ENCODE measurements at places on chromosomes 3 and 15.

DNA sequence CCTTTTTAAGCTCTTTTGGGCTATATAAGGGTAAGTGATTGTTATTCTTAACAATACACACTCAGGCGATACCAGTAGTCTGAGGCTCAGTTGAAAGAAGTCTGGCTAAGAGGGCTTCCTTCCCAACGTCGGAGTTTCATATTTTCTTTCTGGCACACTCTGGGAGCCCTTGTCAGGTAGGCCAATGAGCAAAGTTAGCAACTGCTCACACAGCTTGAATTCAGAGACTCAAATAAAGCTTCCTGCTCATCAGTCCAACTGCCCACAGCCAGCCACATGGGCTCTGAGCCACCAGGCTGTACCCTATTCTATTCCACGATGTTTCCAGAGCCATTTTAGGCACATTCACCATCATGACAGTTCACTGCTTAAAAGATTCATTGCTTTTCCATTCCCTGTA is 155.1 kb upstream of the TBL1XR1 start:
- no peak for DNase-seq

- DNase-seq = no peak
Measured at GRCh38 chr3:146783446-146783845, 178.3 kb upstream of the PLSCR5 start.

DNA sequence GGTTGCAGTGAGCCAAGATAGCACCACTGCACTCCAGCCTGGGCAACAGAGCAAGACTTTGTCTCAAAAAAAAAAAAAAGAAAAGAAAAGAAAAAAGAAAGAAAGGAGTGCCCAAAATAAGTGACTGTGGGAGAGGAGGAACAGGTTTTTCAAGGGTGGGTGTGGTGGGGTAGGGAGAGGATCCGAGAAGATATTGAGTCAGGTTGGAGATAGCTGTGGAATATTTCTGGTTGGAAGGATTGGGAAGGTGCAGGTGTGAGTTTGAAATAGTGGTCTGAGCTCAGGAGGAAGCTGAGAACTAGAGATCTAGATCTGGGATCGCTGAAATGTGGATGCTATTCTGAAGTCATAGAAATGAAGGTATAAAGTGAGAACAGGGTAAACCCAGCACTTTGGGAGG is 7.8 kb downstream of the SCAMP2 start:
- DNase-seq = no peak

- no peak for DNase-seq
Measured at GRCh38 chr15:93459396-93459795, 370.4 kb upstream of the RGMA start.

DNA sequence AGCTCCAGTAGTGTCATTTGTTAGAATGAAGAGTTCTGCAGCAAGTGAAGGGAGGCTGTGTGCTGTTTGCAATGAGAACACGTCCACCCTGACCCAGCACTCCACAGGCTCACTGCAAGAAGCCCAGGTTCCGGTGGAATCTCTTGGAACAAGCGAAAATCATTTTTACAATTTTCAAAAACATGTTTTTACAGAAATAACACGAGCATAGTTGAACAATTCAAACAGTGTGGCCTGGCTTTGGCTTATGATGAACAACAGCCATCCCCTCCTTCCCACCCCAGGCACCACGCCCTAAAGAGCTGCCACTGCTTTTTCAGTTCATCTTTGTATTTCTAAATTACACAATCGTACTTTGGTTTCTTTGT is 59.5 kb upstream of the KY start:
- DNase-seq = no peak

GRCh38 chr3:129481766-129482332 is 41.8 kb downstream of the IFT122 start:
- peak; percentile 42 for DNase-seq

DNA sequence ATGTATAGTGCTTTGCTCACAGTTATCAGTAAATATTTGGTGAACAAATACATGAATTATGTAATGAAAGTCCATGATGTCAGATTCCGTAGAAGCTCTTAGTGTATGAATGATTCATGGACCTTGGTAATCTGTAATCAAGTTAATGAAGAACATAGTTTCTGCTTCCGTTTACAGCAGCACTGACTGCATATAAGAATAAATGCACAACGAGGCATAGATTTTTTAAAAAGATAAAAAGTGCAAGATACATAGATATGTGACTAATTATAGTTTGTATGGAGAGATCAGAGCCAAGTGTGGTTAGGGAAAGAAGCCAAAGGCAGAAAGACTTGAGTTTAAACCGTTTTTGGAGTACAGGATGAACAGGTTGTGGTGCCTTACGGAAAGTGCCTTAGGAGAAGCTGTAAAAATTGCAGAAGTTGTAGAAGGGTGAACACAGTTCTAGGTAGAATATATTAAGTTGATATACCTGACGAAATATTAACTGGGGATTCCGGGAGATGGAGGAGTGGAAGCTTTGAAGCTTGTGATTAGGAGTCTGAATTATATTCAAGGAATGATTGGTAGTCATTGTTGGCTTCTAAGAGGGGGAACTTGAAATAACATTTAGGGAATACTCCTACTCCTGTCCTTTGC is 293.1 kb downstream of the NLGN1 start:
- no peak for DNase-seq

GRCh38 chr3:190167936-190168680 is 47.4 kb upstream of the P3H2 start:
- no peak for DNase-seq

DNA sequence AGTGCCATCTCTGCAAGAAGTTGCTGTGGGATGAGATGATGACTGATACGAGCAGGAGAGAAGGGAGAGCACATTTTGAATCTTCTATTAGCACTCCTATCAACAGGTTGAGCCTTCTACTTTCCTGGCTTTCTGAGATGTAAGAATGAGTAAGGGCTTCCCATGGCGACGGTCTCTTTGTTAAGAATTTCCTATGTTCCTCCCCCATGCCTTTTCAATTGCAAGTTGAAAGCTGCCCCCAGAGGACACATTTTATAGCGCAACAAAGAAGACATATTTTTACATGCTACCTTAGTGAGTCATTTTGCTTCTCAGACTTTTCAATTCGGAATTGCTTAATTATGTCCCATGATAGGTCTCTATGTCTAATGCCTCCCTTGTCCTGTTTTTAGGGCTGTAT is 71.3 kb upstream of the LRTM1 start:
- no peak for DNase-seq

- DNase-seq = no peak
Measured at GRCh38 chr3:129235344-129235917, 14.0 kb upstream of the COPG1 start.

- no peak for DNase-seq
Measured at GRCh38 chr15:69926721-69927120, 171.0 kb downstream of the TLE3 start.

DNA sequence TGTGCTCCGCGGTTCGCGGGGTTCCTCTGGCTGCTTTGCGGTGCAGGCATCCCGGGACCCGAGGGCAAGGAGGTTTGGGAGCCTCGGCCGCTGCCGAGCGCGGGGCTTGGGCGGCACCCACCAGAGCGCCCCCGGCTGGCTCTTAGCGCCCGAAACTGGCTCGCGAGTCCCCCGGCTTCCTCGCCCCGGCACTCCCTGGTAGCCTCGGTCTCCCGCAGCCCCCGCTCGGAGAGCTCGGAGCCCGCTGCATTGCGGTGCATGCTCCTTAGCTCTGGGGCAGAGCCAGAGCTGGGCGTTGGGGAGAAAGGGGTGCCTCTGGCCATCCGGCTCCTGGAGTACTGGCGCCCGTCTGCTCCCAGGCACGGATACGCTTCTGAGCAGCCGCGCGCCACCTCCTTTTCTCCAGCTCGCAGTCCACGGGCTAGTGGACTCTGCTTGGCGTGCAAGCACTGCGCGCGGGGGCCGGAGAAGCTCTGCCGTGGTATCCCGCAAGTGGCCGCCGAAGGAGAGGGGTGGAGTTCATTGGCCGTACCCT is 753 bp downstream of the EPHB1 start:
- peak; percentile 44 for DNase-seq

DNA sequence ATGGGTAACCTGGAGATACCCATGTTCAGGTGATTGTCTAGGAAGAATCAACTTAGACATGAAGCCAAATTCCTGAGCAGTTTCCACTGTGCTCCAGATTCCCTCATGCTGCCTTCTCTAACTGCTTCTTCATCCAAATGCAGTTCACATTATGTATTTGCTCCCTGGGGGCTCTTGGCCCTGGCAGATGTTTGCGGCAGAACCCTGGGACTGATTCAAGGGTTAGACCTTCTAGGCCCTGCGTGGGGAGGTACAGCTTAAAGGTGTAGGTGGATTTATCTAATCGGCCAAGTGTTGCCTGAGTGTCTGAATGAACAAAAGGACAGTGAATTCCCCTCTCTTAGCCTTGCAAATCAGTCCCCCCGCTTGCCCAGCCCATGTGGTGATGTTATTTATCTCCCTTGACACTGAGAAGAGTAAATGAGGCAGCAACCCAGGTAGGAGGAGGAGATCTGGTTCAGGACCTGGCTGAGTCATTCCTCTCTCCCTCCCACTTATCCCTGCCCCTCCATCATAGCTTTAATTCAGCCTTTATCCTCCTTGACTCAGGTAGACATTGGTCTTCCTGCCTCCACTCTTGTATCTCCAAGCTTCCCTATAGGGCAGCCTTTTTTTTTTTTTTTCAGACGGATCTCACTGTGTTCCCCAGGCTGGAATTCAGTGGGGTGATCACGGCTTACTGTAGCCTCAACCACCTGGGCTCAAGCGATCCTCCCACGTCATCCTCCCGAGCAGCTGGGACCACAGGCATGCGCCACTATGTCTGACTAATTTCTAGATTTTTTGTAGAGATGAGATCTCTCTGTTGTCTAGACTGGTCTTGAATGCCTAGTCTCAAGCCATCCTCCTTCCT is 54.8 kb downstream of the MAGEF1 start:
- peak; percentile 35 for DNase-seq

DNA sequence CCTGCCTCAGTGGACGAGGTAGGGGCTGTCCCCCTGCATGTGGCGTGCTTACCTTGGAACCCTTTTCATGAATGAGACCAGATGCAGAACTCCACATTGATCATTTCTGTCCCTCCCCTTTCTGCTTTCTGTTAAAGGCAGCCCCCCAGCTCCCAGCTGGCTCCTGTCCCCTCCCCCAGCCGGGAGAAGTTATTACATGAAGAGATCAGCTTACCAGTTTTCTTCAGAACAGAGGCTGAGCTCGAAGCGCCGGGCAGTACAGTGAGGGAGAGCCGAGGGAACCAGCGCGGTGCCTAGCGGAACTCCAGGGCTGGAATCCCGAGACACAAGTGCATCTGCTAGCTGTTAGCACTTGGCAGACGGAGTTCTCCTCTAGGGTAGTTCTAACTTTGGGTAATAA is 263.3 kb upstream of the NR2E3 start:
- DNase-seq = no peak

- DNase-seq = no peak
Measured at GRCh38 chr3:141553055-141553454, 66.2 kb downstream of the RASA2 start.

DNA sequence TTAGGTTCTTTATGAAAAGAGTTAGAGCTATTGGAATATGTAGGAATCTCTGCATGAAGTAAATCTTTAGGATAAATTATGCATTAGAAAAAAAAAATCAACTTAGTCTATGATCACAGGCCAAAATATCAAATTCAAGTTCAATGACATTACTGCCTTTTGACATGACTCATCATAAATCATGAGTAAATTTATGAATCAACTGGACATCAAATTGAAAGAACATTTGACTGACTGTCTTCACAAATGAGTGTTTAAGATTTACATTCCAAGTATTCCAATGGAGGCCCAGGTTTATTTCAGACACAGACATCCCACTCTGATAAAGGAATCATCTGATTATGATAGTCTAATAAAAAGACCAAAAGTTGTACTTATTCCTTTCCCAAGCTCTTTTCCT is 192.8 kb upstream of the TTC14 start:
- no peak for DNase-seq

- DNase-seq = peak; percentile 12
Measured at GRCh38 chr3:196987022-196987421, 18.4 kb upstream of the PIGZ start.

GRCh38 chr3:38579551-38580449 is 69.7 kb downstream of the SCN5A start:
- no peak for DNase-seq

GRCh38 chr15:67105065-67105951 is 39.9 kb downstream of the SMAD3 start:
- DNase-seq = no peak

DNA sequence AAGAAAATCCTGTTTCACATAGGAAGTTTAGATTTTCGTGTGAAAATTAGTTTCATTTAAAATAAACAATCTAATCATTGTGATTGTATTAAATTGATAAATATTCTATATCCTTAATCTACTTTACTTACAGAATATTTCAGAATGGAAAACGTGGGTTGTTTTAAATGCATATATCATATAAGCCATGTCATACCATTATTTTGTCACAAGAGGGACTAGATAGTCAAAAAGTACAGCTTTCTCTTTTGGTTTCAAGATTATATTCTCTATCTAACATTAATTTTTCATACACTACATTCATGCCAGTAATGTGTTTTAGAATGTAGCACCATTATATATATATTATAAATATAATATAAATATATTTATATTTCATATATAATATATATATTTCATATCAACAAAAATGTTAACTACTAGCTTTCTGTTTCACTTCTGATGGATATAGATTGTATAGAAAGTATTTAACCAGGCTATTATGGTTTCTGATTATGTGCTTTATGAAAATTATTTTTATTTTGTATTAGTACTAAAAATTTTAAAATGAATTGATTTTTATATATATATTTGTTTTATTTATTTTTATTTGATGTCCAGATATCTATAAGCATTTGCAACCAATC is 45.3 kb downstream of the OSTN start:
- no peak for DNase-seq

DNA sequence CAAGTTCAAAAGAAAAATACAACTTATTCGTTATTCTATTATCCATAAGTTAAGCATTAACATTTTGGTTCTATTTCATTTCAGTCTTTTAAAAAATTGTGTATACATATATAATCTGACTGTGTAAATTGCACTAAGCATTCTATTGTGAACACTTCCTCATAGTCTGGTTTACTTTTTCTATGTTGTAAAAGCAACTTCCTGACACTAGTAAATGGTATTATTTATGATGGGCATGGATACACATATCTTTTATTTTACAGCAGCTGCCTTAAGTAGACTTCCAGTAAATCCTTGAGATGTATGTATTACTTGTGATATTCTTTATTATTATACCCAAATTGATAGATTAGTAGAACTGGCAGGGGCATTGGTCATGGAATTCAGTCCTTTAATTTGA is 58.2 kb downstream of the FNDC3B start:
- DNase-seq = no peak

DNA sequence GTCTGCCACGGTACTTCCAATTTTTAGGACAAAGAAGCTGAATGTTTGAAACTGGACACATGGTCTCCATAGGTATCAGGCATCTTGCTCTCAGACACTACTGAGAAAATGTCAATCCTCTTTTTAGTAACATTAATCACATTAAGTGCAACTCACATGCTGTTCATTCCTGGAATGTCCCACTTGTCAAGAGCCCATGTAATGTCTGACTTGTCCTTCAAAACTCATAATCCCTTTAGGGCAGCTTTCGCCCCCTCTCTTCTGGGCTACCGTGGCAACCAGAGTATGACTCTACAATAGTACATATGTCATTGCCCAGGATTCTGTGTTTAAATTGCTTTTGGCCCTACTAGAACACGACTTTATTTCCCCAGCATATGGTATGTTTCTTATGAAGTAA is 12.3 kb downstream of the NUDT16 start:
- DNase-seq = no peak
